Stimulated activated CD4-positive, alpha-beta T cell treated with anti-CD3 and anti-CD28 coated beads, Interleukin-2, amount 100 ng/mL, for 48 hours (primary cell): ENCODE measurements at places on chromosomes 11 and 22.

DNA sequence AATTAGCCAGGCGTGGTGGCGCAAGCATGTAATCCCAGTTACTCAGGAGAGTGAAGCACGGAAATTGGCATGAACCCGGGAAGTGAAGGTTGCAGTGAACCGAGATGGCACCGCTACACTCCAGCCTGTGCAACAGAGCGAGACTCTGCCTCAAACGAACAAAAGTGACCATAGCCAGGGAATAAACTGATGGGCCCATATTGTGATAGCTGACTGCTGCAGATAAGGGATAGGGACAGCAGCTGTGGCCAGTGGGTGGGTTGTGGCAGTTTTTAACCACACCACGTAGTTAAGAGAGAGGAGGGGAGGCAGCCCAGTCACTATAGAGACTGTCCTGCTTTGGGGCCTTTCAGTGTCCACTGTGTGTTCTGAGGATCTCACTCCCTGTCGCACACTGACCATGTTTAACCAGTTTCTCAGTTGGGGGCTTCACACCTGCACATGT lies 58.9 kb downstream of the PISD start:
- DNase-seq = no peak

DNA sequence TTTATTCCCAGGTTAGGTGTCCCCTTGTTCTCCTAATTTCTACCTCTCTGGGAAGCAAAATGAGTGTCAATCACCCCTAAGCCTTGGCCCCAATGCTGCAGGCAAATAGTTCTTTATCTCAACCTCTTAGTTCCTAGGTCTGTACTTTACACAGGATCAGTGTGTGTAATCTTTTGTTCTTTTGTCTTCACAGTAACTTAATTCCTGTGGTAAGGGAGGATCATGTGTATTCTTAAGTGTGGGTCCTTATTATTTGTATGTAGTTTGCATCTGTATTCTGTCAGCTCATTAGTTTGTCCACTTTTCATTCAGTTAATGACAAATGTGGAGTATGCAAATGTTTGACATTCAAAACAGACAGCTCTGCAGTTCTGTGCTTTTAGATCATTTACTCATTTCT lies 166.7 kb downstream of the FAT3 start:
- DNase-seq = no peak

- DNase-seq = no peak
These were observed 294.4 kb downstream of the NTM start for GRCh38 chr11:131664816-131665215.

- DNase-seq = no peak
These were observed 11.1 kb upstream of the CSF2RB start for GRCh38 chr22:36902143-36902926.

DNA sequence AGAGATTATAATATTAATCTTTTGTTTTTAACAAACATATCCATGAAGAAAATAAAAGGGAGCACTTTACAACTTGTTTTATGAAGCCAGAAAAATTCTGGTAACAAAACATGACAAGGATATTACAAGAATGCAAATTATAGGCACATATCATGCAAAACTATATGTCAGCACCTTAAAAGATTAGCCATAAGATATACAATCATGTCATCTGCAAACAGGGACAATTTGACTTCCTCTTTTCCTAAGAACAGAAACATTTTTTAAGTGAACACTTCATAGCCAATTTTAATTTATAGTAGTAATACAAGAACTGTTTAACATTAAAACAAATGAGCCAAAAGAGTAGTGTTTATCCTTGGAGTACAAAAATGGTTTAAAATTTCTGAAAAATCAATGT lies 916.5 kb upstream of the CNTN5 start:
- DNase-seq = no peak

GRCh38 chr22:24827296-24827695 lies 21.3 kb downstream of the SGSM1 start:
- DNase-seq = no peak

- DNase-seq = no peak
These were observed 22.3 kb downstream of the CDKN1C start for GRCh38 chr11:2863276-2863618.

GRCh38 chr11:121367001-121367843 lies 74.7 kb downstream of the SC5D start:
- no peak for DNase-seq
